Stimulated activated CD4-positive, alpha-beta T cell treated with anti-CD3 and anti-CD28 coated beads, Interleukin-1b, Interleukin-23, amount 100 ng/mL, for 24 hours (primary cell): ENCODE measurements at places on chromosomes 12 and 14.

GRCh38 chr12:10392394-10392930, 2.6 kb upstream of the KLRK1 start:
- DNase-seq: no peak

- DNase-seq: no peak
Observed at GRCh38 chr12:101493556-101493955, 18.4 kb downstream of the SPIC start.

DNA sequence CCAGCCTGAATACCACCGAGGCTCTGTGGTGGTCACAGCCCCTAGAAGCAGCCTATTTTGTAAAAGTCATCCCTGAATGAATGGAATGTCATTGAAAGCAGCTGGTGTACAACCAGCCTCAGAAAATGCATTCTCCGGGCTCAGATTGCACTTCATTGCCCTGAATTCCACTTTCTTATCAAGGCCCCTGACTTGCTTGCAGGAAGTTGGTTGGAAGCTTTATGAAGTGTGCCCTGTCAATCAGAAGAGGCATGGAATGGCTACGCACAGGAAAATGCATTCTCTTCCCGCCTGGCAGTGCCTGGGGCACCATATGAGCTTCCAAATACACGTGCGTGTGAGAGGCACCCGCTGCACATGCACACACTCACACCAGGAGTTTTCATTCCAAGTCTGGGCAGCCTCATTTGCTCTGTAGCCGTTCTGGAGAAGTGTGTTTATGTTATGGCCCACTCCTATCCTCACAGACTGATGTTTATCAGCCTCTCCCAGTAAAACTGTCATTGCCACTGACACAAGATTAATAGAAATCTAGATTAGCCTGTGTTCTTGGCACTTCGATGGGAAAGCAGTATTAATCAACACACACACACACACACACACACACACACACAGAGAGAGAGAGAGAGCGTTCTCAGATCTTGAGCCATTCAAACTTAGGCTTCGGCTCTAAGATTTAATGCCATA, 63.9 kb downstream of the NUAK1 start:
- no peak for DNase-seq

GRCh38 chr14:54267172-54267571, 129.6 kb upstream of the CDKN3 start:
- no peak for DNase-seq

DNA sequence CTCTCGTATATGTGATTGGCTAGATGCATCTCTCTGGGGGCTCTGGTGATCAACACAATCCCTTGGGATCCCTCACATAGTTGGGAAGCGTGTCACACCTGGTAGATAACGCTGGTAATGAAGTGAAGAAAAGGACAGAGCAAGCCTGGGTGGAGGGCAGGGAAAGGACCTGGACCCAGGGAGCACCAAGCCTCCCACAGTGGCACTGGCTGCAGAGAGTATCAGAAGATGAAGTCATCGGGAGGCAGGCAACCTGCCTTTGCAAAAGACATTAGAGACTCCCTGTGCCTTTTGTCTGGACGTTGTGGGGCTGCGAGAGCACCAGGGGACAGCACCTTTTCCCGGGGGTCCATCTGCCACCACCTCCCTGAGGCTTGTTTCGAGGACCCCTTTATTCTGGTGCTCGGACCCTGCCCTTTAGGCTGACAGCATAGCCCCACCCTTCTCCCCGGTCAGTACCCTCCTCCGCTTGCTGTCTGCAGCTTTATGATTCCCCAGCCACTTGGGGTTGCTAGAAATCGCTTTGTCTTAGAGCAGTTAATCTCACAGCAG, 116.4 kb downstream of the EML1 start:
- DNase-seq: no peak

GRCh38 chr12:43969882-43970281, 134.0 kb downstream of the TMEM117 start:
- no peak for DNase-seq

DNA sequence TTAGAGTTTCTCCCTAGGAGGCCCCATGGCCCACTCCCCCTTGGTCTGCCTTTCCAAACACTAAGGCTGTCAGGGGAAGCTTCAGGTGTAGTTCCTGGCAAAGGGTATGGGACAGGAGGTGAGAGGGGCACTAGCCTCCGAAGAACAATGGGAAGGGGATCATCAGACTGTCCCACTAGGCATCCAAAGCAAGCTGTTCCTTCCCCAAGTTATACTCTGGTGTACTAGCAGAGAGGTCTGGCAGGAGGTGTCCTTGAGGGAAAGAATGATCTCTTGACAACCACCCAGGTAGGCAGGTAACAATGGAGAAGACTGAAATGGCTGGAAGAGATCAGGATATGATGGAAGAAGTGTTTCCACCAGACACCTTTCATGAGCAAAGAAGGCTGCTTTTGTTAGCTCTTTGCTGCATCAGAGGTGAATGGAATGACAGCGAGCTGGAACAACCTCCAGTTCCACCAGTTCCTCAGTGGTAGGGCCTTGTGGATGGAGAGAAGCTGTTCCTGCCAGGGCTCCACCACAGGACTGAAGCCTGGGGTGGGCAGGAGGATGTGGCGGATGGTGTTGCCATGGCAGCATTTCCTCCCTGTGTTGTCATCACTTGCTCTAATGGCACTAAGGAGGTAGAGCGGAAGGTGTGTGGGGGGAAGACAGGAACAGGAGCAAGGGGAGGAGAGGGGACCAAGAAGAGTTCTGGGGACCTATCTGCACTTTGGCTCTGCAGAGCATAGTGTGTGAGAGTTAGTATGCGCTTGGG, 2.3 kb upstream of the AGAP2 start:
- DNase-seq: peak; percentile 36

DNA sequence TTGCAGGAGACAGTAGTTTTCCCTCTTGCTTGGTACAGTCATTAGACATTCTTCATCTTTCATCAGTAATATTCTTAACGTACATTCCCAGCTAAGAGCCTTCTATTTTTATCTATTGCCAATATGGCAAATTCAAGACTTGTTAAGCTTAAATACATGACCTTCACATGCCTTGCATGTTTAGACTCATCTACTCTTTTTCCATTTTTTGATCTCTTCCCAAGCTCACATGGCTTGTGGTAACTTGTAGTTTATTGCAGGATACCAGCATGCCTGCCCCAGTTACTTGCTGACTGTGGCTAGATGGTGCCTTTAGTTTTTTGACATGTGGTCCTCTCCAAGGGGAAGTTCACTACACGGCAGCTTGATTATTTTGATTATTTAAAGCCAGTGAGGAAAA, 729.0 kb downstream of the SLC6A15 start:
- no peak for DNase-seq

DNA sequence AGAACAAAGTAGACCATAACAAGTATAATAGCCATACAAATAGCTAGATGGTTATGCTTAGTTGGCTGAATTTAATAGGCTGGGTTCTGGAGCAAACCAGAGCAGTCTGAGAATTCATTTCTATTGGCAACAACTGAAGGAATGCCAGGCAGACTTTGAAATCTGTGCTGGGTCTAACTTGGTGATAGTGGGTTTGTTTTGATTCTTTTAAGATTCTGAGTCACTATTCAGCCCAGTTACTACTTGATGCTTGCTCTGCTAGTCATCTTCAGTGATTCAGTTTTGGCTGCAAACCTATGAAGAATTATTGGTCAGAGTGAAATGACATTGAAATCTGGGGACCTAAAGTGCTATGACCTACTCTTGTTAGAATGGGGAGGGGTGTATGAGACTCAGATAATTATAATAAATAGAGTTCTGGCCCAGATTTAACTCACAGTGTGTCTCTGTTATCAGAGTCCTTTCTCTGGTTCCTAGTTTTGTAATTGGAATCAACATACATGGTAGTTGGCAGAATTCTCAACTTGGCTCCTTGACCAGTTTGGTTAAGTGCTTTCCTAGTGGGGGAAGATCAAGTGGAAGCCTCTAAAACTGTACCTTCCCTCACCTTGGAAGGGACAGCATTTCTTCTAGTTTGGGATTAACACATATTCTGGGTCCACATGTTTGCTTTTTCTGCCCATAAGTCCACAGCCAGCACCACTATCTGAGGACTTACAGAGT, 43.5 kb downstream of the MNAT1 start:
- DNase-seq: no peak
